ENCODE measurements at places on chromosomes 13 and 19.

- peak; percentile 64 for DNase-seq
These were observed 42.3 kb downstream of the GJA3 start for GRCh38 chr13:20118268-20119140.

- no peak for DNase-seq
These were observed 6.4 kb downstream of the NUDT15 start for GRCh38 chr13:48043789-48044503.

GRCh38 chr13:38418286-38418685, 68.6 kb downstream of the UFM1 start:
- DNase-seq = no peak

GRCh38 chr13:113584870-113585671, 518 bp downstream of the TFDP1 start:
- DNase-seq = no peak

DNA sequence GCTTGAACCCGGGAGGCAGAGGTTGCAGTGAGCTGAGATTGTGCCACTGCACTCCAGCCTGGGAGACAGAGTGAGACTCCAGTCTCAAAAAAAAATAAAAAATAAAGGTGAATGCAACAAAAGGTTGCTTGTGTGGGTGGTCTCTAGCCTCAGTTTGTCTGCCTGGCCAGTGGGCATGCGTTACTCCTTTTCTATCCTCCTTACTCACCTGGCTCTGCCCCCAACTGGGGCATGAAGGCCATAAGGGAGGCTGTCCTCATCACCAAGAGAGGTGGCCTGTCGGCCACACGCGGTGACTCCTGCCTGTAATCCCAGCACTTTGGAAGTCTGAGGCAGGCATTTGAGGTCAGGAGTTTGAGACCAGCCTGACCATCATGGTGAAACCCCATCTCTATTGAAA, 1.9 kb upstream of the JUND start:
- no peak for DNase-seq

DNA sequence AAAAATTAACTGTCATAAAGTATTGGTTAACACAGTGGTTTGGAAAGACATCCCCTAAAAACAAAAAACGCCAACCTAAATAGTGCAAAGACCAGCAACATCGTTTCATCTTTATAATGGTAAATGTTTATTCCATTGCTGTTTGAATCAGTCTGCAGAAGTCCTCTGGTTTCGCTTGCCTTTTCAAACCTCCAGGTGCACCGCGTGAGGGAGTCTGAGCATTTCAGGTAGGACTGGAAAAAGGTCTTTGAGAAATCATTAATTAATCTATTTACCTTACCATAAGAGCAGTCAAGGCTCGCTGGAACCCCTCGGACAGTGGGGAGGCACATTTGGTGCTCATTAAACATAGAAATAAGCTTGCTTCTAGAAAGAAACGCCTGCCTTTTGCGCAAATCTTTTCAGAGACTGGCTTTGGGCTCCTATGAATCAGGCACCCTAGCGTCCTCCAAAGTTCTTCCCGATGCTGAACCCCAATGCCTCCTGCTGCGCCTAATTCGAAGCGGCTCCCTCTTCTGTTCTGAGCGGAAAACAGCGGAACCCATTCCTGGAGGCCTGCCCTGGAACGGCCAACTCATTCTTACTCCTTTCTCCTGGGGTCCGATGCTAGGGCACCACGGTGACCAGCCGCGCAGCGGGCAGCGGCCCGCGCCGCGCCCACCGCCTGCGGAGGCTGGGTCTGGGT, 951 bp upstream of the MTUS2 start:
- DNase-seq = no peak

DNA sequence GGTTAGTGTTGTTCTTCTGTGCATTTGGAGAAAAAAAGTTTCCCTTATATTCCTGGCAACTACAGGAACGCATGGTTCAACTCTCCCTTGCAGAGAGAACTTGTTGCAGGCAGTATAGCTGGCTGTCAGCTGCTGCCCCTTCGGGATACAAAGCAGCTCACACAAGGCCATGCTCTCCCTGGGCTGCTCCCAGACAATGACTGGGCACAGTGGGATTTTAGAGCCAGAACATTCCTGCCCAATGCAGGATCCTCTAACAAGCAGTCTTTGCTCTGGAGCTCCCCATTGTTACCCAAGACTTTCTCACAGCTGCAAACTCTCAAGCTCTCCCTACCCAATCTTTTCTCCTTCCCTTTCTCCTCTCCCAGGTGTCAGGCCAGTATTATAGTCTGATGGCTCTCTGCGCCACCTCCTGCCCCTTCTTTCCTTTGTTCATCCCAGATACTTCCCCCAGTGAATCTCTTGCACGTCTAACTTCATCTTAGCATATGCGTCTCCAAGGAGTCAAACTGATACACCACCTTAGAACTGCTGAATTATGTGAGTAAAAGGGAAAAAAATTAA, 27.5 kb upstream of the SERPINE3 start:
- no peak for DNase-seq

- DNase-seq = no peak
These were observed 10.7 kb upstream of the MED26 start for GRCh38 chr19:16638666-16639065.

- DNase-seq = no peak
These were observed 31.6 kb downstream of the THSD1 start for GRCh38 chr13:52374389-52374788.

- no peak for DNase-seq
These were observed 36.6 kb upstream of the OXGR1 start for GRCh38 chr13:97030705-97031452.

GRCh38 chr13:36979361-36980050, 19.6 kb downstream of the ALG5 start:
- no peak for DNase-seq

- no peak for DNase-seq
These were observed 26.6 kb upstream of the ZMYM5 start for GRCh38 chr13:19890030-19890429.

DNA sequence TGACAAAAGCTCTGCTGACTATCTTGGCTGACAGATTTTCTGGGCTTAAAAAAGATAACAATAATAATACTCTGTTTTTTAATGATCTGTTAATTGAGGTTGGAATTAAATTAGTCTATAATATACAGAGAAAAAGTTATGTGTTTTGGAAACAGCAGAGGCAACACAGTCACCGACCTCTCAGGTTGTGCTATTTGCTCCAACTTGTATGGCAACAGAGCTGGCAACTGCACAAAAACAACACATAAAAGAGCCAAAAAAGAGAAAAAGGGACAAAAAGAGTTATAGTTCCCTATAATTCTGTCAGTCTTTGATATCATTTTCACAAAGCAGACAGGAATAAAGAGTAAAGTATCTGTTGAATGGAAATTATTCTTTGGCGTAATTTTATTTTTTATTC, 102.3 kb upstream of the POSTN start:
- no peak for DNase-seq

- DNase-seq = no peak
These were observed 17.3 kb downstream of the C19orf81 start for GRCh38 chr19:50666346-50667176.
